Left forelimb (tissue), 1 donor: ENCODE measurements at places on chromosomes 12 and 14.

DNA sequence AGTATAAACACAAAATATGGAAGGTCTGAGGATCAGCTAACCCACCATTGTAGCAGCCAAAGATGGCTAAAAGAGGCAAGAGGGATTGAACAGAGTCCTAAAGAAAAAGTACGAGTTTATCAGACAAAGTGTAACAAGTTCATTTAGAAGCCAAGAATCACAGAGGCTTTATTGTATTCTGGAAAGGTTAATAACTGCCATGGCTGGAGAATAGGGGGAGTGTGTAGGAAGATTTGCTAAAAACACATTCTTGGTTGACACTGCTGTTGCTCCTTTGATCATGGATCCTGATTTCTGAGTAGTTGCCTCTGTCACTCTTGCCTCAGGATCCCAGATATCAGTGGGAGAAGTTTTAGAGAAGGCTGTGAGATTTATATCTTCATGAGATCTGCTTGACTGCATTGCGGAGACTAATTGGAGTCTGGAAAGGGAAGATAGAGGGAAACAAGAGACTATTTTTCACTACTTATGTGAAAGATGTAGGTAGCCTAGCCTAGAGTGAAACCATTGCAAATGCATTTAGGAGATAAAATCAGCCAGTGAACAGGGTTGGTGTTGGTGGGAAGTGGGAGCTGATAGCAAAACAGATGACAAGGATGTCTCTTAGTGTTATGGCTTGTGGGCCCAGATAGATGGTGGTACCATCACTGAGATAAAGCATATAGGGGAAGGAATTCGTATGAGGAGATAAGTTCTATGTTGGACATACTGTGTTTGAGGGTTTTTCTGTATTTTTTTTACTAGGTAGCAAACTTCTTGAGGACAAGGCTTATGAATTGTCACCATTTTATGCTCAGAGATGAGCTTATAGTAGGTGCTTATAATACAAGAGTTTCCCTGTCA lies 402.9 kb upstream of the PDE3A start:
- no peak for DNase-seq

- DNase-seq, result no peak
Observed at GRCh38 chr12:56951582-56952339, 5.6 kb downstream of the RDH16 start.

GRCh38 chr14:65486863-65487262 lies 74.3 kb downstream of the FUT8 start:
- no peak for DNase-seq

- no peak for DNase-seq
Observed at GRCh38 chr14:20568393-20568792, 7.5 kb upstream of the RNASE9 start.

DNA sequence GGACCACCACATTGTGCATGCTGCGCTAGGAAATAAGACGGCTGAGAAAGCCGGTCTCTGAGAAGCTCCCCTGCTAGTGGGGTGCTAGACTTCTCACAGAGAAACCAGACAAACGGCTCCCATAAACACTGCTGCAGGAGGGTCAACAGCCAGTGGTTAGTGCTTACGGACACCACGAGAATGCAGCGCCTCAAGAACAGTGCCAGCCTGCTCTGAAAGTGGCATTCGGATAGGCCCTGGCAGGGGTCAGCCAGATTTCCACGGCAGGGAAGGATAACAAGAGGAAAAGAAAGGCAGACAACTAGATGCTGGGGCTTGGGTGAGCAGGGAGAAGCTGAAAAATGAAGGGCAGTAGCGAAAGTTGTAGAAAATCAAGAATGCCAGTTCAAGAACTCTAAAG lies 26.4 kb downstream of the PPTC7 start:
- DNase-seq, result no peak

- no peak for DNase-seq
Observed at GRCh38 chr12:115661112-115661511, 616.4 kb downstream of the MED13L start.

- no peak for DNase-seq
Observed at GRCh38 chr14:51441001-51441400, 201.0 kb downstream of the TMX1 start.

DNA sequence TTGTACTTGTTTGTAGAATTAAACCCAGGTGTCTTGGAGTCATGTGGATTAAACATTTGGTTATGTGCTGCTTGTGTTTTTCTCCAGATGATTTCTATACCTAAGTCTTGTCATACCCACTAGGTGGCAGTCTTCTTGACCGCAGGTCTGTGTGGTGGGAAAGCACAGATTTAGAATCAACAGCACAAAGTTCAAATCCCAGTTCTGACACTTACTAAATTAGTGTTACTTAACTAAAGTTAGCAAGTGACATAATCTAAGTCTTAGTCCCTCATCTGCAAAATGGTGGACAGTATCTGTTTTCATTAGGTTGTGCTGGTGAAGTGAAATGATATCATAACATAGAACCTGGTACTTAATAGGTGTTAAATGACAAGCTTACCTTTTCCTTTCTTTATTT lies 151.0 kb upstream of the ARHGAP5 start:
- no peak for DNase-seq

DNA sequence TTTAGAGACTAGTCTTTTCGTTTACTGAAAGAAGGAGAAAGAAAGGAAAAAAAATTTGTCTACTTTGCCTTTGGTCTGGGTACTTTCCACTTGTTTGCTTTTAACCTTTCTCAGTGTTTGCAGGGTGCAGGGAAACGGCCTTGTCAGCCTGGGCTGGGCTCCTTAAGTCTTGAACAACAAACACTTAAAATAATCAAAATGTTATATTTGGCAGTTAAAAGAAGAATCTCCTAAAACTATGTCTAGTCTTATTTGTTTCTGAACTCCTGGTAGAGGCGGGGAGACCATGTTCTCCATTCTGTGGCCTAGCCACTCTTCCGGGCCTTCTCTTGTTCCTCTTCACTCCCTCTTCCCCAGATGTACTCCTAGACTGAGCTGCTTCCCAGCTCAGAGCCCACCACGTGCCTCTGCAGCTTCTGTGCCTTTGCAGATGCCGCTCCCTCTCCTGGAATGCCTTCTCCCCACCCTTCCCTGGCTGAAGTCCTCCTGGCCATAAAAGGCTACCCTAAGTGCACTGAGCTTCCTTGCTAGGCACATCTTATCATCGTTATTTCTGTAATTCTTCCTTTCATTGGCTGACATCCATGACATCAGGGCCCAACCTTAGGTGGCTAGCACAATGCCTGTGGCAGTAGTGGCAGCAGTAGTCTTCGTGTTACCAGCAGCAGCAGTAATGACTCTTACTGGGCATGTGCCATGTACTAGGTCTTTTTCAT lies 432.9 kb downstream of the ZFP36L1 start:
- no peak for DNase-seq

DNA sequence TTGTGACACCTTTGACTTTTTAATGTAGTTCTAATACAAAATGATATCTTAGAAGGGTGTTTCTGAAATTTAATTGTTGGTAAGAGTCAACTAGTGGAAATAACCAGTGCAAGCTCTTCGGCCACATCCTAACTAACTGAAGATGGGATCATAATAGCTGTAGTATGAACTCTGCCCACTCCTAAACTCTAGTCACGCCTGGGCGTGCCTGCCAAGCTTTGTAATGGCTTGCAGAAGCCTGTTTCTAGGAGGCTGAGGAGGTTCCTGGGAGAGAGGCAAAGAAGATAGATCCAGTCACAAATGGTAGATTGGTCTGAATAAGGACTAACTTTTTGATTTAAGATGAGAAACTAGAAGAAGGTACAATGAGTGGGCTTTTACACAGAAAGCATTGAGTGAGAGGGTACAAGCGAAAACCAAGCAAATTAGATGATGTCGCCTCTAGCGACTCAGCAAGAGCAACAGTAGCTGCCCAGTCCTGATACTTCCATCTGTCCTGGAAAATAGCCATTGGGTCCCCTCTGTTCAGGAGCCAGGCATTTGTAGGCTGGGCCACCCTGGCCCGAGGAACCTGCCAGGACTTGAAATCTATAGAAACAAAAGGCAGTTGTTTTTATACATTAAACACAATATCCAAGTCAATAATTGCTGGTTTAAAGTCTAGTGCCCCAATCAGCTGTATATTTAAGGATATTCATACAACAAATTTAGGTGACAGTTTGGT lies 148.8 kb downstream of the SLC38A4 start:
- no peak for DNase-seq

- DNase-seq, result no peak
Observed at GRCh38 chr12:66901138-66901932, 222.5 kb upstream of the GRIP1 start.

- DNase-seq, result no peak
Observed at GRCh38 chr12:116916714-116917114, 6.0 kb downstream of the FBXW8 start.

DNA sequence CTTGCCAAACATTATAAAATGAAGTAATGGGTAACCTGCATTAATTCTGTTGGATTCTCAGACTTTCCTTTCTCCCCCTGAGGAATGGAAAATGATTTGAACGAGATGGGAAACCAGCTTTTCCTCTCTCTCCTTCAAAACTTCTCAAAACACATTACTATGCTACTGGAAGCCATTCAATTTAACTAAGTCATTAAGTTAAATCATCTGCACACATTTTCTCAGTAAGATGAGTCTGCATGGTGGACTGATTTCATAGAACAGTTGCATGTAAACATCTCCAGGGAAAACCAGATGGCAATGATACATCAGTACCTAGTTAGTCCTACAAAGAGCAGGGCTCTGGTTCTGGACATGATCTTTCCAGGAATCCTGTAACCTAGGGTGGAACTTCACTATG lies 59.9 kb downstream of the BMP4 start:
- no peak for DNase-seq

- DNase-seq, result no peak
Observed at GRCh38 chr14:69711881-69712560, 54.9 kb upstream of the SRSF5 start.

DNA sequence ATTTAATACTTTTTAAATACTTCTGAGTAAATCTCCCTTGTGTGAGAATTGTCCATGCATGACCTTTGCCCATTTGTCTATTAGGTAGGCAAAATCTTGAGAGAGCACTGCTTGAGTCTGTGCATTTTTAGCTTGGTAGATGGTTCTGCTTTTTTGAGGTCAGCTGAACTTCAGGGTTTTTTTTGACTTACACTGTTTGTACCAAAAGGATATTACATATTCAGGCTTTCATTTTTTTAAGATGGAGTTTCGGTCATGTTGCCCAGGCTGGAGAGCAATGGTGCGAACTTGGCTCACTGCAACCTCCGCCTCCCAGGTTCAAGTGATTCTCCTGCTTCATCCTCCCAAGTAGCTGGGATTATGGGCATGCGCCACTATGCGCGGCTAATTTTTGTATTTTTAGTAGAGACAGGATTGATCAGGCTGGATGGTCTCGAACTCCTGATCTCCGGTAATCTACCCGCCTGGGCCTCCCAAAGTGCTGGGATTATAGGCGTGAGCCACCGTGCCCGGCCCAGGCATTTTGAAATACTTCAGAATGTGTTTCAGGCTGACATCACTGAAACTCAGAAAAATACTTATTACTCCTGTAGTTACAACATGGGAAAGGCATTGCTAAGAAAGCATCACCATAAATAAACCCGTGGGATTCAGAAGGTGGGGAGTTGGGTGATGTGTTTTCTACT lies 11.1 kb downstream of the RASSF3 start:
- no peak for DNase-seq
